Upper lobe of right lung (tissue), 1 donor: ENCODE measurements at places on chromosomes 6 and 20. TPM values are rescaled to one million over a fixed set of nuclear protein-coding genes. Genes with fewer than 3 reads are reported as not detected.

- H3K27me3 ChIP-seq, result no peaks in the 10 kb centered on the region
- H3K36me3 ChIP-seq, result peaks cover 49% of the 10 kb centered on the region
- peaks cover 34% of the 10 kb centered on the region for H3K4me1 ChIP-seq
- H3K27ac ChIP-seq, result peak overlapping the region; percentile 87
- no peak for DNase-seq
Measured at GRCh38 chr6:43020847-43021246, 576 bp upstream of the RRP36 start.

- no peak overlapping the region for H3K4me3 ChIP-seq
- no peaks in the 10 kb centered on the region for H3K36me3 ChIP-seq
- no peak overlapping the region for H3K27ac ChIP-seq
Measured at GRCh38 chr6:47464052-47464451, 13.5 kb upstream of the CD2AP start.

- no peak overlapping the region for H3K27ac ChIP-seq
- DNase-seq, result peak; percentile 69
- H3K36me3 ChIP-seq, result peaks cover 100% of the 10 kb centered on the region
- no peak overlapping the region for H3K4me3 ChIP-seq
Measured at GRCh38 chr6:30656513-30656912, 9.6 kb downstream of the C6orf136 start.

The RNF39 gene
- total RNA-seq, result 2.4 TPM

The VPS52 gene
- total RNA-seq, result 47.5 TPM
